ENCODE measurements at places on chromosomes 13 and 19.
A peak's percentile ranks its signal among the peaks of the same experiment; 100 is the strongest.

DNA sequence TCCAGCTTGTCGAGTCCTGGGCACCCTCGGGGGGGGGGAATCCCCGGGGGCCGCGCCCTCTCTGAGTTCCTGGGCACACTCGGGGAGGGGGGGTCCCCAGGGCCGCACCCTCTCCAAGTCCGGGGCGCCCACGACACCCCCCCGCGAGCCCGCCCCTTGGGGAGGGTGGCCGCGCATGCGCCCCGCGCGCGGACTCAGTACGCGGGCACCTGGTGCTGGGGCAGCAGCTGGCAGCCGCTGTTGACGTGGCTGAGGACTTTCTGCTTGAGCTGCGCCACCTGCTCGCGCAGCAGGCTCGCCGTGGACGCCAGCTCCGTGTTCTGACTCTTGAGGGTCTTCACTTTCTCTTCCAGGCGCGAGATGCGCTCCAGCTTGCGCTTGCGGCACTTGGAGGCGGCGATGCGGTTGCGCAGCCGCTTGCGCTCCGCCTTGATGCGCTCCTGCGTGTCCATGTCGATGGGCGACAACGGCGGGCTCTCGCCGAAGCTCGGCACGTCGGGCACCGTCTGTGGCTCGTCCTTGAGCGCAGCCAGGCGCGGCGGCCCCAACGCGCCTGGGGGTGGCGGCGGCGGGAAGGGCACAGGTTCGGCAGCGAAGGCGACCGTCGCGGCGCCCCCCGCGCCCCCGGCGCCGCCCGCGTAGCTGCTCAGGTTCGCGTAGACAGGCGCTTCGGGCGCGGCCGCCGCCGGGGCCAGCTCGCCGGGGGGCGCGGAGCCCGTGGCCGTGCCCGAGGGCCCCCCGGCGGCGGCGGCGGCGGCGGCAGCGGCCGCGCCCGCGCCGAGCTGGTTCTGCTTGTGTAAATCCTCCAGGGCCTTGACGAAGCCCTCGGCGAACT lies 958 bp downstream of the JUND start:
- peak; percentile 60 for DNase-seq

DNA sequence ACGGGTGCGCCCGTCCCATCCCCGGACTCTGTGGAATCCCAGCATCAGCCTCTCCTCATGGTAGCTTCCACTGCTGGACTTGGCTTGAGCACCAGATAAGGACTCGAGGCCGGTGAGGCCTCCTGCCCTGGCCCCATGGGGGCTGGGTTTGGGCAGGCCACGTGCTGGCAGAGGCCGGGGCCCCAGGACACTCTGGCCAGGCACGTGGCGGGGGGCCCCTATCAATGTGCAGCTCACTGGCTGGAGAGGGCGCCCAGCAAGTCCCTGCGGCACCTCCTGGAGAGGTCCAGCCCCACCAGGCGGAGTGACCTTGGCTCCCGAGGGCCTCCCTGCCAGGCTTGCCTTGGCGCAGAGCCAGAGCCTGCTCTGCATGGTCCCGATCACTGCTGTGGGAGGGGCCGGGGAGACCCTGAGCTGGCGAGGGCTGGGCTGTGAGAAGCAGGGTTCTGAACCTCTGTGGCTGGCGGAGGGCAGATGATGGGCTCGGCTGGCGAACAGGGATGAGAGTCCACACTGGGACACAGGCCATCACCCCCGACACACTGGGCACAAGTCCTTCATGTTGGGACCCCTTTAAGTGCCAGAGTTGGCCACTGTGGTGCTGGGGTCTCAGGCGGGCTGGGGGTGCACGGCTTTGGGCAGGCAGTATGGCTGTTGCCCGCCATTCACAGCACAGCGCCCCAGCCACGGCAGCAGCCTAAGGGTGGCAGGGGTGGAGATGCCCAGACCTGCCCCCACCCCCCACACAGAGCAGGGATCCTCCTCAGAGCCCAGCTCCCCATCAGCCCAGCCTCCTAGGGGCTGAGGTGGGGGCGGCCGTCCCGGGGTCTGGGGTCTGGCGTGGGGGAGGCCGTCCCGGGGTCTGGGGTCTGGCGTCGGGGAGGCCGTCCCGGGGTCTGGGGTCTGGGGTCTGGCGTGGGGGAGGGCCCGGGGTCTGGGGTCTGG lies 19.1 kb downstream of the CEBPG start:
- DNase-seq = no peak

DNA sequence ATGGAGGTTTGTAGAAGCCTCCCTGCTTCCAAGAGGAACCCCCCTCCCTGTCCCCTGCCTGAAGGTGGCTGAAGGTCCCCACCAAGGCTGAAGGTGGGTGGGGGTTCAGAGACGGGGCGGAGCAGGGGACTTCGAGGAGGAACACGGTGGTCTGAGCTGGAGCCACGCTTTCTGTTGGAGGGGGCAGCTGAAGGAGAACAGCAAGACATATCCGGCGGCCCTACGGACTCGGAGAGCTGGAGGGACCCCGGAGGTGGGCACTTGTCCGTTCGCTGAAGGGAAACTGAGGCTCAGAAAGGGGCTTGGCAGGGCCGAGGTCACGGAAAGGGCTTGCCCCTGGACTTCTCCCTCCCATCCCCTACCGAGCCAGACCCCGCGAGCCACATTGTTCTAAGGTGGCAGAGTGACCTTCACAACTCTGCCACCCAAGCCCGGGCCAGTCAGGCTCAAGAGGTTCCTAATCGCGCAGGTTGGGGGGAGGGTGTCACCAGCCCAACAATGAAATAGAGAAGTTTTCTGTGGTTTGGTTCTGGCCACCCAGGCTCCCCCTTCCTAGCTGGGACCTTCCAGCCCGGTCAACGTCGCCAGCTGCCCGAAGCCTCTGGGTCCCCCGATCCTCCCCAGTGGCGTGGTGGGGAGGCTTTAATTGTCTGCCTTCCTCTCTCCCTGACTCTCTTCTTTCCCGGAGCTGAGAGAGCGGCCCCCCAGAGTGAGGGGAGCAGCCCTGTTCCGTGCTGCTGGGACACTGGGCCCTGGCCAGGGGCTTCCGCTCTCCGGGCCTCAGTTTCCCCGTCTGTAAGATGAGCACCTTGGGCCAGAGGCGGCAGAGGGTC lies 15.5 kb upstream of the KCNN1 start:
- DNase-seq = no peak

DNA sequence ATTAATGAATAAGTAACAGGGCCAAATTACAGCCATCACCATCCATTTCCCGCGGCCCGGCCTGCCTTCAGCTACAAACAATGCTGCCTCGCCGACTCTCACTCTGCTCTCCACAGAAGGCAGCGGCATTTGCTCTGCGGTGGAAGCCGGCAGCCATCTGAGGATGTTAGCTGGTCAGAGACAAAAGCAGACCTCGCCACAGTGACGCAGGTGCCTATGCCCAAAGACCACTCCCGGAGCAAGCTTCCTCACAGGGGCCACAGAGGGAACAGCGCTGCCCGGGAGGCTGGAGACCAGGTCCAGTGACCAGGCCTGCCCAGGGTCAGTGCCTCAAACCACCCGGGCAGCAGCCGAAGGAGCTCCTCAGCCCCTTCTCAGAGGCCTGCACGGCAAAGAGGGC lies 16.4 kb downstream of the PEPD start:
- no peak for DNase-seq

DNA sequence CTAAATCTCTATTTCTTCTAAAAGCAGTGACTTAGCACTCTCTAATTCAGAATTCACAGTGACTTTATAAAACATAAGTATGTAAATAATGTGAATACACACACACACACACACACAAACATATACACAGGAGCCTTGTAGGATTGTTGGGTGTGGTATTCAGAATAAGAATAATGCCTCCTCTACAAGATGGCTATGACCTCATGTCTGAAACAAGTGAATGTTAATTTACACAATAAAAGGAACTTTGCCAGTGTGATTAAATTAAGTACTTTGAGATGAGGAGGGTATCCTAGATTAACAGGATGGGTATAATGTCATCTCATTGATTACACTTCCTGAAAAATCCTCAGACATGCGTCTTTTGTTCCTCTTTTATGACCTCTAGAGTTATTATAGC lies 234.6 kb downstream of the SLITRK6 start:
- DNase-seq = no peak

- no peak for DNase-seq
These were observed 19.0 kb upstream of the N4BP2L1 start for GRCh38 chr13:32446773-32447465.

GRCh38 chr13:114130837-114131582 lies 1.4 kb downstream of the RASA3 start:
- peak; percentile 85 for DNase-seq

GRCh38 chr13:81639984-81640582 lies 1299.2 kb upstream of the SPRY2 start:
- no peak for DNase-seq

- no peak for DNase-seq
These were observed 6.0 kb downstream of the RDH8 start for GRCh38 chr19:10019246-10019645.

- DNase-seq = no peak
These were observed 11.5 kb downstream of the UBXN6 start for GRCh38 chr19:4445963-4446703.

- DNase-seq = no peak
These were observed 20.8 kb downstream of the ITM2B start for GRCh38 chr13:48253849-48254248.

- no peak for DNase-seq
These were observed 177.1 kb upstream of the RFC3 start for GRCh38 chr13:33640832-33641231.

DNA sequence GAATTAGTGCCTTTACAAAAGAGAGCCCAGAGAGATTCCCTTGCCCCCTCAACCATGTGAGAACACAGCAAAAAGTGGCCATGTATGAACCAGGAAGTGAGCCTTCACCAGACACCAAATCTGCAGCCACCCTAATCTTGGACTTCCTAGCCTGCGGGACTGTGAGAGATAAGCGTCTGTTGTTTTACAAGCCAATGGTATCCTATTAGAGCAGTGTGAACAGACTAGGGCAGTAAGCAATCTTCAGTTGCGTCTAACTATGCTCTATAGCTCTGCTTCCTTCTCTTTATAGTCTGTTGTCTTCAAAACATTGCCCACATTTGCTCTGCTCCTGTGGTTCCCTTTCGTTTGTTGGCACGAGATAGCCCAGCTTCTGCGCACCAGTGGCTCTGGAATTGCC lies 109.5 kb upstream of the FNDC3A start:
- DNase-seq = no peak

GRCh38 chr13:45226024-45226423 lies 25.2 kb upstream of the KCTD4 start:
- no peak for DNase-seq

- DNase-seq = no peak
These were observed 19.6 kb downstream of the ERICH6B start for GRCh38 chr13:45595965-45596364.

GRCh38 chr19:49417088-49417487 lies 6.2 kb downstream of the PTH2 start:
- no peak for DNase-seq

- no peak for DNase-seq
These were observed 84.6 kb downstream of the DHRS12 start for GRCh38 chr13:51719394-51719793.

DNA sequence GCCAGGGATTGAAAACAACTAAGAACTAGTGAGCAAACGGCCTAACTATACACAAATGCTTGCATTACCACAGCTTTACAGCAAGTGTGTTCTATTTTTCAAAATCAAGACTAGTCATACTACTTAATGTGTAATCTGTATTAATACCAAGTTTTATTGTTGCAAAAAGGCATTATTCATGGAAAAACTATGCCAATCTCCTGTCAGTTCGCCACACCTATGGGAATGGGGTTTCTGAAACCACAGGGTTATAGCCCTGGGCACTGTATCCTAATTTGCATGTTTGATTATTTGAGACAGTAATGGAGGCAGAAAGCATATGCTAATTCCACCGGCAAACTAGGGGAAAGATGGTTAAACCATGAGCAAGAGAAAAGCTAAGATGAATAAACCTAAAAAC lies 14.3 kb downstream of the GAS6 start:
- DNase-seq = no peak

DNA sequence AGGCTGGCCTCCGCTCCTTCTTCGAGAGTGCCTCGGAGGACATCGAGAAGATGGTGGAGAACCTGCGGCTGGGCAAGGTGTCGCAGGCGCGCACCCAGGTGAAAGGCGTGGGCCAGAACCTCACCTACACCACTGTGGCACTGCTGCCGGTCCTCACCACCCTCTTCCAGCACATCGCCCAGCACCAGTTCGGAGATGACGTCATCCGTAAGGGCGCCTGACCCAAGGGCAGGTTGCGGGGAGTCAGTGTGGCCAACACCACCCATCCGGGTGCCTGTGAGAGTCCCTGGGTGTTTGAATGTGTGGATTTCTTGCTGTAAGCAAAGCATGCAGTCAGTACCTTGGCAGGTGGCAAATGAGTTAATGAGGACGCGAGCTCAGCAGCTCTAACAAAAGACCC lies 78.8 kb downstream of the RYR1 start:
- DNase-seq = no peak

- no peak for DNase-seq
These were observed 44.5 kb upstream of the TPM4 start for GRCh38 chr19:16031872-16032200.

GRCh38 chr19:18264971-18265540 lies 9.2 kb downstream of the IQCN start:
- no peak for DNase-seq

DNA sequence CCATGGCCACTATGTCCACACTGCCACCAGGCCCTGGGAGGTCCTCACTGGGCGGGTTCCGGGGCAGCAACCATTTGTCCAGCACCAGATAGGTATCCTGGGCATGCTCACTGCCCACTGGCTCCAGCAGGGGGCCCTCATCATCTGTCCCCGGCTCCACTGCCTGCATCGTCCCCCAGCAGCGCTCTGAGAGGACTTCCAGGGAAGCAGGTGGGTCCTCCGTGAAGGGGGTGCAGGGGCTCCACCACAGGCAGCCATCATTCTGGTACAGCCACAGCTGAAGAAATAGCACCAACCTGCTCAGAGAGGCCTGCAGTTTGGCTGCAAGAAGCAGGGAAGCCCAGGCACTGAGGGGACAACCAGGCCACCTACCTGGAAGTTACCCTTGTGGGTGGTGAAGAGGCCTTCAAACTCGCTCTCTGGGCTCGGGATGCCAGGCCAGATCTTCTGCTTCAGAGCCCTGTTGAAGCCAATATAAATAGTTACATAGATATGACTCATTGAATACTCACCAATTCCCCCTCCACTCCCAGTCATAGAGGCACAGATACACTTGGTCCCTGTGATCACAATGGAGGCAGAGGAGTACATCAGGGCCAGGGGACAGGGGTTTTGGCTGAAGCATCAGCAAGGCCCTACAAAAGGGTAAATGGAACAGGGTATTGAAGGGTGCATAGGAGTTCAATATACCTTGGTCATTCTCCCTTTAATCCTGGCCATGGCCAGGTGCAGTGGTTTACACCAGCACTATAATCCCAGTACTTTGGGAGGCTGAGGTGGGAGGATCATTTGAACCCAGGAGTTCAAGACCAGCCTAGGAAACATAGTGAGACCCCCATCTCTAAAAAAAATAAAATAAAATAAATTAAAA lies 4.1 kb downstream of the SWSAP1 start:
- no peak for DNase-seq

DNA sequence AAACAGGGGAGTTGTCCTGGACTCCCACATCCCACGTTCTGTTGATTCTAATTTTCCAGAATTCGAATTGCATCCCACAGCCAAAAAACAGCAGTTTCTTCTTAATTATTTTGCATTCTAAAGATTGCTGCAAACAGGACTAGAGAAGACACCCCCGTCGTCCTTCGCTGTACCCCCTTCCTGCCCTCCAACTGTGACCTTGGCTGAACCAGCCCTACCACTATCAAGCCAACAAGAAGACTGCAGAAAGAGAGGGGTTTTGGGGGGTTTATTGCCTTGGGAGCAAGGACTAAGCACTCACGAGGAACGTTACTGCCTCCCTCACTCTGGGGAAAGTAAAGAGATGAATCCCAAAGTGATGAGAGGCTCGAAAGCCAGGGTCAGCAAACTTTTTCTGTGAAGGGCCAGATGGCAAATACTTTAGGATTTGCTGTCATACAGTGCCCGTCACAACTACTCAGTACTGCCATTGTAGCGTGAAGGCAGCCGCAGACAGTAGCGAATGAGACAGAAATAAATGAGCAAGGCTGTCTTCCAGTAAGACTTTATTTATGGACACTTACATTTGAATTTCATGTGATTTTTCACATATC lies 32.5 kb upstream of the KATNAL1 start:
- no peak for DNase-seq

Measured in NCI-H187 (cell line).